Activated CD4-positive, alpha-beta T cell treated with anti-CD3 and anti-CD28 coated beads, Interleukin-2, amount 50 U/mL, for 1 hour (primary cell): ENCODE measurements at places on chromosomes 13 and 19.

GRCh38 chr19:56137405-56137804, 3.7 kb upstream of the ZNF444 start:
- no peak for DNase-seq

DNA sequence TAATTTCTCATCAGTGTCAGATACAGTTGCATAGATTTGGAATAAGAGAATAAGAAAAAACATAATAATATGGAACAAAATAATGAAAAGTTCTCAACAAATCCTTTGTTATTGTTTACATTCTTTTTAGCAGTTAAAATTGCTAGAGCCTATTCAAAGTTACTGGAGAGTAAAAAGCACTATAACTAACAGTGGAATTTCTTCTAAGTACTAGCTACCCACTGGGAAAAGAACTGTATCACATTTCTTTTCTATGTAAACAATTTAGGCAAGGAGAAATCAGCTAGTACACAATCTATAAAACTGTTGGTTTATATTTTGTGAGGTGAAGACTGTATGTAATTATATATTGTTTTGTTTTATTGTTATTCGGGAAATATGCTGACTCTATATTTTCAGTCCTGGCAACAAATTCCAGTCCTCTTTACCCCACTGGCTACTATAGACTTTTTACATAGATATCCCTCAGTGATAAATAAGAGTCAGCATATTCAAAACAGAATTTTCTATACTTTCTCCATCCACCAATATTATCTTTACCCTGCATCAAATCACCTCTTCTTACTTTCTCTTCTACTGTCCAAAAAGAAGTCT, 222.0 kb downstream of the PCDH9 start:
- no peak for DNase-seq

- no peak for DNase-seq
These were observed 41.0 kb upstream of the TMTC4 start for GRCh38 chr13:100715604-100716003.

DNA sequence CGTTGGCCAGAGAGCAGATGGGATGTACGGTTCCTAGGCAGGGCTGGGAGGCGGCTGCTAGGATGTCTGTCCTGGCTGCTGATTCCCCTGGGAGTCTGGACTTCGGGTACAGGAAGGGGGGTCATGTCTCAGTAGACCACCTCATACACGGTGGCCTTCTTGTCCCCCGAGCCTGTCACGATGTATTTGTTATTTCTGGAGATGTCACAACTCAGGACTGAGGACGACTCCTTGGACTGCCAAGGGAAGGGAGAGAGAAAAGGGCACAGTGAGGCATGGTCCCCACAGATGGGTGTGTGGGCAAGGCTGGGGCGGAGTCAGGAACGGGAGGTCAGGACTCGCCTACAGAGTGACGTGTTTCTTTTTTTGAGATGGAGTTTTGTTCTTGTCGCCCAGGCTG, 20.4 kb downstream of the TLE6 start:
- DNase-seq: no peak

DNA sequence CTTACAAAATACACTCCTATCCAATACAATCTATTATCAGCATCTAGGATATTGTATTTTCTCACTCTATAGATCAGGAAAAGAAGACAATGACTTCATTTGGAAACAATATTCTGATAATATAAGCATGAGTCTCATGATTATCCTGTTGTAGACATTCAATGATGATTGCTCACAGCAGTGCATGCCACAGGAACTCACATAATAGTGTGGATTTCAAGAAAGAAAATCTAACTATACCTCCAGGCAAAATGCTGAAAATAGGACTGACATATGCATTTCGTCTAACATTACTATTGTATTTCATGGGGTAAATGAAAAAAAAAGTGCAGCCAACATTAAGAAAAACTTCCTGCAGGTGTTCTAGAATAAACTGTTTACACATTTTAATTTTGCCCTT, 122.6 kb downstream of the POSTN start:
- DNase-seq: no peak

DNA sequence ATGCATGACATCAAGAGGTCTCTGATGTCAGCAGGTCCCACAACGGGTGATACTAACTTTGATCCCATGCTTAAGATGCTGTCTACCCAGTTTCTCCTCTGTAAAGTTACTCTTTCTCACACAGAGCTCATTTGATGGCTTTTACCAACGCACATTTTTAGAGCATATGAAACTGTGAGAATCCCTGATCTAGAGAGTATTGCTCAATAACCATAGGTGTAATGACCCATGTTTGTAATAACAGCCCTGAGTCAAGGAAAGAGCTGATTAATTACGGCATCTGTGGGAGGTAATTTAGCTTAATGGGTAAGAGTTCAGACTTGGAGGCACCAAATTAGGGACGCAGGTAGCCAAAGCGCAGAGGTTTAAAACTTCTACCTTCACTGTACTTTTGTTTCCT, 18.0 kb upstream of the IZUMO2 start:
- no peak for DNase-seq

GRCh38 chr19:11046605-11047354, 42.5 kb upstream of the LDLR start:
- no peak for DNase-seq

DNA sequence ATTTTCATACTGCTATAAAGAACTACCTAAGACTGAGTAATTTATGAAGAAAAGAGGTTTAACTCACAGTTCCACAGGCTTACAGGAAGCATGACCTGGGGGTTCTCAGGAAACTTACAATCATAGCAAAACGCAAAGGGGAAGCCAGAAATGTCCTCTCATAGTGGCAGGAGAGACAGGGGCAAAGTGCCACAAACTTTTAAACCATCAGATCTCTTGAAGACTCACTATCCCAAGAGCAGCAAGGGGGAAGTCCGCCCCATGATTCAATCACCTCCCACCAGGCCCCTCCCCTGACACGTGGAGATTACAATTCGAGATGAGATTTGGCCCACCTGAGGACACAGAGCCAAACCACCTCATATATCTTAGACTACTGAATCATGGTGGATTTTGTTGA, 198.7 kb downstream of the KCTD12 start:
- DNase-seq: no peak

GRCh38 chr19:19410553-19411550, 5.4 kb downstream of the GATAD2A start:
- DNase-seq: peak; percentile 8

GRCh38 chr19:1214299-1214861, 8.8 kb downstream of the STK11 start:
- no peak for DNase-seq

DNA sequence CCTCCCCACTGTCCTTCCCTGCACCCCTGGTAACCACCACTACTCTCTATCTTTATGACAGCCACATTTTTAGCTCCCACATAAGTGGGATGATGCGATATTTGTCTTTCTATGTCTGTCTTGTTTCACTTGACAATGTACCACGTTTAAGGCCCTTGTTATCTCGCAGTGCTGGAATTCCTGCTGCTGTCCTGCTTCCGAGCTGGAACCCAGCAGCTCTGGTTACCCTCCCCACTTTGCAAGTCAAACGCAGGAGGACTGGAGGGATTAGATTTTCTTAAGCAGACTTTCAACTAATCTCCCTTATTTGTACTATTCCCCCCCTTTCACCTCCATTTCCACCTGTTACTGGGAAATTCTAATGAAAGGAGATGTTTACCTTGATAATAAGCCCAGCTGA, 59.1 kb upstream of the PDX1 start:
- DNase-seq: no peak

GRCh38 chr19:17294051-17294891, 9.0 kb downstream of the ABHD8 start:
- DNase-seq: peak; percentile 48

- no peak for DNase-seq
These were observed 187.0 kb downstream of the MYO16 start for GRCh38 chr13:108816375-108816774.

DNA sequence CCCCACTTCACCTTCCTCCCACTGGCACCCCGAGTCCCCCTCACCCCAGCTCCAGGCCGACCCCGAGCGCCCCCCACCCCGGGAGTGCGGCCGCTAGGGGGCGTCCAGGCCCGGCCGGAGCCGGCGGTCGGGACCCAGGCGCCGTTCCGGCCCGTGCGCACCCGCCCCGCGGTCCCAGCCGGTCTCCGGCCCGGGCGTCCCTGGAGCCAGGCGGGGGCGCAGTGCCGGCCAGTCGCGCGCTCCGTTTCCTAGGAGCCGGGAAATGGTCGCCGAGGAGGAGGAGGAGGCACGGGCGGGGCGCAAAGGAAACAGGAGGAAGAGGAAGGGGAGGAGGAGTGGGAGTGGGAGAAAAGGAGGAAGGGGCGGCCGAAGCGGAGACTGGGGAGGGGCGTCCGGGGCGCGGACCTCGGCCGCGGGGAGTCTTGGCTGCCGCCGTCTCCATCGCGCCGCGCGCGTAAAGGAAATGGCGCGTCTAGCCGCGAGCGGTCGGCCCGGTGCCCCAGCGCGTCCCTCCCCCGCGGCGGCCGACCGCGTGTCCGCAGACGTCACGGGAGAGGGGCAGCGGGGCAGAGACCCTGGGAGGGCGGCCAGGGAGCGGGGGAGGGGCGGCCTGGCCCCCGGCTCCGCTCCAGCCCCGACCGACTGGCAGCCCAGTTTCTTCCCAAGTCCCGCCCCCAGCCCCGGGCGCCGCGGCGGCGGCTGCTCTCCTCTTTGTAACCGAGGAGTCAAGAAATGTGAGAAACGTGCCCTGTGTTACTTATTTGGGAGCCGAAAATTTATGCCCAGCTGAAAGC, 1.1 kb upstream of the KCTD15 start:
- DNase-seq: peak; percentile 30

GRCh38 chr13:110915874-110916206, 971 bp upstream of the ANKRD10 start:
- DNase-seq: no peak

DNA sequence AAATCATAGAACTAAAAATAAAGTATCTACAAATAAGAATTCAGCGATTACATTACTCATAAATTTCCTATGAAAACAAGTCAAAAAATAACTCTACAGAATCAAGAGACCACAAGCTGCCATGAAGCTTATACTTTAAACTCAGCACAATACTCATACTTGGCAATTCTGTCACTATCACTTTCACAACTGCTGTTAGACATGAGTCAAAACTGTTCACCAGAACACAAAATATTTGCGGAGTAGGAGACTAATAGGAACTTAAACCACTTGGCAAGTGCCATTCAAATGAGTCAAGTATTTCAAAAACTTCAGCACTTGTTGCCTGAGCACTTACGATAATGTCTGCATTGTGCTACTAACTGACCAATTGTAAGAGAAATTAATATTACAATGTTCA, 387.8 kb upstream of the GPC6 start:
- no peak for DNase-seq

GRCh38 chr13:90032841-90033493, 1314.5 kb upstream of the MIR17HG start:
- no peak for DNase-seq

- no peak for DNase-seq
These were observed 58.0 kb downstream of the USPL1 start for GRCh38 chr13:30675717-30676116.

DNA sequence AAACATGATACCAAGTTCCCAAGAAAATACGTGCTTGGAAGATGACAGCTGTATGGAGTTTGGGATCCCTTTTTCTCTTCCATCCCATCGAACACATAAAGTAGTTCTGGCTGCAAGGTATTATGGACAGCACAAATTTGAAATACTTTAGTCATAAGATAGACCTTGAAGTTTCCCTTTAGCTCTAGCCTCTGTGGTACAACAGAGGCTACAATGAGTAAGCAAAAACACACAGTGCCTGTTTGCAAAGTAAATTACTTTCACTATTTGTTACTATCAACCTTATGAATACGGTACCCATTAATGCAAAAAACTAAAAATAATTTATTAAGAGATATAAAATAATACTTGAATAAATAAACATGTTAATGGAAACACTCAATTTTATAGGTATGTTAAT, 21.0 kb upstream of the LRCH1 start:
- DNase-seq: no peak

DNA sequence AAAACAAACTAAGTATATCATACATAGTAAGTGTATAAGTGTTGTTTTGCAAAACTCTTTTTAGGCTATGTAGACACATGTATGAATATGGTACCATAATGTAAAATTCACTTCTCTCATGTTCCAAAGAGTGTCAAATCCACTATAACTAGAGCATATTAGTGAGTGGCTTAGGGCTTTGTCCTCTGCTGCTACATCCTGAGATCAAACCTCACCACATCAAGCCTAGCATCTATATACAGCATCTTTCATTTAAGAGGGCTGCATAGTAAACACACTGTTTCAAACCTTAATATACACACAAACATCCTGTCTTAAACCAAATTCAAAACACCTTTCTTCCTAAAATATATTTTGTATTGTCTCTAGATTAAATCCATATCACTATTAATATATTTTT, 38.7 kb downstream of the ELF1 start:
- DNase-seq: no peak

- no peak for DNase-seq
These were observed 12.3 kb downstream of the WDFY2 start for GRCh38 chr13:51596541-51596940.

DNA sequence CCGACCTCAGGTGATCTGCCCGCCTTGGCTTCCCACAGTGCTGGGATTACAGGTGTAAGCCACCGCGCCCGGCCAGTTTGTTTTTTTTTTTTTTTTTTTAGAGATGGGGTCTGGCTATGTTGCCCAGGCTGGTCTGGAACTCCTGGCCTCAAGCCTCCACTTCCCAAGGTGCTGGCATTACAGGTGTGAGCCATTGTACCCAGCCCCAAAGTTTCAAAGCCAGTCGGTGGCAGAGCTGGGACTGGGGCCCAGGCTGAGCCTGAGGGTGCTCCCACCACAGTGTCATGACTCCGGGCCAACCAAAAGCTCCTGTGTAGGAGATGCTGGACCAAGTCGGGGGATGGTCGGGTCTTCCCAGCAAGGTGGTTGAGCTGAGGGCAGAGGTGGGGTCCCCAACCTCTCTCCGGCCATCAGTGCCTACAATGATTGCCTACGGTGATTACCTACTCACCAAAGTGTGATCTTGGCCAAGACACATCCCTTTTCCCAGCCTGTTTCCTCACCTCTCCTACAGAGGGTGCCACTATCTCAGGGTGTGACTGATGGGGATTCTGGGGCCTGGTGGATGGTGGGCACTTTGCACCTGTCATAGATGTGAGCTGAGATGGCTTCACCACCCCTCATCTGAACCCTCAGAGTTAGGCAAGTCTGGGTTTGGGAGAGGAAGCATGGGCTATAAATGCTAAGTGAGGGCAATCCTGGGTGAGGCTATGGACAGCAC, 5.9 kb upstream of the SAMD1 start:
- no peak for DNase-seq
